ENCODE measurements at places on chromosomes 1 and 21.

GRCh38 chr1:240797050-240797449 lies 185.1 kb upstream of the GREM2 start:
- no peak for DNase-seq

DNA sequence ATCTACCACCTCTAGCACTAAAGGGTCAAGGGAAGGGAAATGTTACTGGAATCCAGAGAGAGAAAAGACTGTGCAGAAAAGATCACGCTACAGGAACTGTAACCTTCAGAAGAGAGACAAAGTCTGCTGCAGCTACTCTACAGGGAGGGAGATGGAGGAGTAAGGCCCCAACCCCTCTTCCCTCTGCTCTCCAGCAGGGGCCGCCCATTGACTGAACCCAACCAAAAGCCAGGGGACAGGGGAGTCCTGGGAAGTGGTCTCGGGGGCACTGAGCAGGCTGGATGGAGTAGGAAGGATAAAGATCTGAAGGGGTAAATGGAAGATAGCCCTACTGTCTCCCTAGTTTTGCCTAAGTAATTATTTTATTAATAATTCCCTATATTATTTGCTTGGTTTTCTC lies 72.8 kb upstream of the NR5A2 start:
- DNase-seq: no peak

DNA sequence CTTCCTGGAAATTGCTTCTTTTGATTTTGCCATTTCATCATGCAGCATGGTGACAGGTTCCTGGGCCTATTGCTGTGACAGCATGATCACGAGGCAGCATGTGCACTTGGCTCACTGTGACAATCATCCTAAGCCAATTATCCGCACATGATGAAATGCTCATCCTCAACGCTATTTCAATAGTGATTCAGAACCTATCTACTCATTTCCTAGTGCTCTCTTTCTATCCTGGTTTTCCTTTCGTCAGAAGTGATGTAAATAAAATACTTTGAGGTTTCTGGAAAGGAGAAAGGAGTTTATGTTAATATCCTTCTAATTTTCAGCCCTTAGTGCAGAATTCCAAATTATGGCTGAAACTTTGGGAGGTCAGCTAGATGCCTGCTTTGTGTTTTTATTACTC lies 110.6 kb upstream of the ADAMTS5 start:
- DNase-seq: no peak

GRCh38 chr1:181789395-181789794 lies 272.1 kb downstream of the ZNF648 start:
- DNase-seq: no peak

DNA sequence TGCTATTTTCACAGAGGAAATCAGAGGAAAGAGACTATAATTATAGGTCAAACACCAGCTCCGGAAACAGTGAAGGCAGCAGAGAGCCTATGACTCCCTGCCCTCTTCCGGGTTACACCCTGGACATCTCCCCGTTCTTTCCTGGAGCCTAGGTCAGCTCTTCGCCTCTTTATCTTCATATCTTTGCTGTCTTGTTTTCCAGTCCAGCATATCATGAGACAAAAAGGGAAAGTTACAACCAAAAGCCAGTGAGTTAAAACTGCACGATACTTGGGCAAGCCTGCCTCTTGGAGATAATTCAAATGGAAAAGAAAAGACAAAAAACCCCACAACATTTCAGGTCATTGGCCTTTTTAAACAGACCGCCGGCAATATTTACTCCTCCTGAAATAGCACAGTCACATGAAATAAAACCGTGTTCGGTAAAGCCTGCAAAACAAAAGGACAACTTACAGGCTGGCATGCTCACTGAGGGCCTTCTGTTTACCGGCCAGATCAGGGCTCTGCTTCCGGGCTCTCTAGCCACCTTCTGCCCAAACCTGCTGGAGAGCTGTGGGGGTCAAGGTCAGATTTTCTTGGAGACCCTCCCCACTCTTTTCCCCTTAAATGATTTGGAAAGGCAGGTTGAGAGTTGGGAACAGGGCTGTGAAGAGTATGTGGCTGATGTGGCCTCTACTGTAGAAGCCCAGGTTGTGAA lies 42.8 kb upstream of the PPP2R5A start:
- DNase-seq: no peak

GRCh38 chr1:53851571-53852285 lies 13.6 kb upstream of the NDC1 start:
- no peak for DNase-seq

- DNase-seq: no peak
Measured at GRCh38 chr21:27021801-27022200, 54.9 kb upstream of the ADAMTS5 start.

GRCh38 chr21:42162831-42163510 lies 56.0 kb upstream of the ABCG1 start:
- no peak for DNase-seq

- no peak for DNase-seq
Measured at GRCh38 chr1:237736372-237737029, 154.2 kb downstream of the ZP4 start.

DNA sequence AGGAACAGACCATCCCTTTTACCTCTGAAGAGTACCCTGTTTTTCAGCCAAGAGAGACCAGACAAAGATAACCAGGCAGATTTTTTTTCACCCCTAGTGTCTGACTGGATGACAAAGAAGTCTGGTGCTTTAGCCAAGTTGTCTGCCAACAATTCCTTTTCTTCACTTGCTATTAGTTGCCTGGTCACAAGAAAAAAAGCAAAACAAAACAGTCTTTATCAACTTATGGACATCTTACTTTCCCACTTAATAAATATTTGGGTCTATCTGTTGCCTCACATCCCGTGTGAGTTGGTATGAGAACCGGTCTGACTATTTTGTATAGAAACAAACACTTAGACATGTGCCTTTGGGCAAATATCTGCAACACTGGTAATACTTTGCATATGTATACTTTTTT lies 662.9 kb downstream of the PLPP3 start:
- DNase-seq: no peak

Data from stimulated activated naive CD4-positive, alpha-beta T cell treated with Interleukin-2 at 50 U/mL for 16 hours (primary cell).